ENCODE measurements at places on chromosomes 13 and 19. TPM values are rescaled to one million over a fixed set of nuclear protein-coding genes. Genes with fewer than 3 reads are reported as not detected.

- H3K27ac ChIP-seq = no peak overlapping the region
- no peaks in the 10 kb centered on the region for H3K27me3 ChIP-seq
- H3K4me3 ChIP-seq = no peak overlapping the region
- peaks cover 14% of the 10 kb centered on the region for H3K4me1 ChIP-seq
- no peaks in the 10 kb centered on the region for H3K36me3 ChIP-seq
Observed at GRCh38 chr19:3189702-3190469, 4.2 kb downstream of the NCLN start.

GRCh38 chr19:53866865-53867224, 838 bp upstream of the MYADM start:
- H3K36me3 ChIP-seq = no peaks in the 10 kb centered on the region
- H3K4me3 ChIP-seq = no peak overlapping the region
- DNase-seq = no peak
- H3K27ac ChIP-seq = no peak overlapping the region

DNA sequence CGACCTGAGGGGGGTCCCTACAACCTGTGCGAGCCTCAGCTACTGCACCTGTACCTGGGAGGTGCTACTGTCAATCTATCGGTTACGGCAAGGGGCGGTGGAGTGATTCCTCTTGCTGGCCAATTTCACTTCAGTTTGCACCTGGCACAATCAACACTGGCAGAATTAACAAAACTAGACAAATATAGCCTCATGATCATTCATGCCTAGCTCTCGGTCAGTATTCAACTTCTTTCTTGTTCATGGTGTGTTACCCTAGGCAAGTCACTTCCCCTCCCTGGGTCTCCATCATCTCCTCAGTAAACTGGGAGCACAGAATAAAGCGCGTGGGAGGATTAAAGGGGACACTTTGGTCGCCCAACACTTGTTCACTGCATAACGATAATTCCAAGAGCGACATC, 618 bp downstream of the HAUS8 start:
- DNase-seq = no peak
- H3K4me3 ChIP-seq = peak overlapping the region; percentile 95
- no peaks in the 10 kb centered on the region for H3K27me3 ChIP-seq

DNA sequence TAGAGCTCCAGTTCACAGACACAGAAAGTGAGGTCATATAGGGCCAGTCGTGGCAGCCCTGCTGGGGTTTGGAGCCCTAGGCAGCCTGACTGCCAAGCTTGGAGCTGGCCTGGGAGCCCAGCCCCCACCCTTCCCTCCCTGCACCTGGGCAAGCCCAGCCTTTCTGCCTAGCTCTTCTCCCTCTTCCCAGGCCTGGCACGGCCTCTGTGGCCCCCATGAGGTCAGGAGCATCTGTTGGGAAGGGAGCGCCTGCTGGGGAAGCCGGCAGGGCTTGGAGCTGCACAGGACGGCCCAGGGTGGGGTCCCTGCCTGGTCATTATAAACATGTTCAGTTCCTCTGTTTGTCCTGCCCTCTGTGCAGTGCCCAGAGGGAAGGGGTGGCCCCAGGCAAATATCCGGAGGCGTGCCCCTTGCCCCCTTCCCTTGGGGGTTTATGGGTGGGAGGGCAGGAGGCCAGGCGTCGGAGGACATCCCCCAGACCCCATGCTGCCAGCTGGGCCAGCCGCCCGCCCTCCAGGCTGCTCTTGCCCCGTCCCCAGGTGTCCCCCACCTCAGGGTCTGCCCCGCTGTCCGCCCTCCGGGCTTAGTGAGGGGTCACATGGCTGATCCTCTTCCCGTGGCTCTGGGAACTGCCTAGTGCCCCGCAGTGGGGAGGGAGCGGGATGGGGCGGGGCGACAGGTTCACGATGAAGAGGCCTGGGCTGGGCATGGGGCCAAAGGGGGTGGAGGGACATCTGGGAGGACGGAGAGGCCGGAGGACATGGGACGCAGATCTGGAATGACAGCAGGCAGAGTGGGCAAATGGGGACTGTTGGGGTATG, 30.0 kb upstream of the NCCRP1 start:
- H3K27ac ChIP-seq = no peak overlapping the region
- H3K36me3 ChIP-seq = no peaks in the 10 kb centered on the region
- no peaks in the 10 kb centered on the region for H3K4me1 ChIP-seq
- H3K27me3 ChIP-seq = no peaks in the 10 kb centered on the region

DNA sequence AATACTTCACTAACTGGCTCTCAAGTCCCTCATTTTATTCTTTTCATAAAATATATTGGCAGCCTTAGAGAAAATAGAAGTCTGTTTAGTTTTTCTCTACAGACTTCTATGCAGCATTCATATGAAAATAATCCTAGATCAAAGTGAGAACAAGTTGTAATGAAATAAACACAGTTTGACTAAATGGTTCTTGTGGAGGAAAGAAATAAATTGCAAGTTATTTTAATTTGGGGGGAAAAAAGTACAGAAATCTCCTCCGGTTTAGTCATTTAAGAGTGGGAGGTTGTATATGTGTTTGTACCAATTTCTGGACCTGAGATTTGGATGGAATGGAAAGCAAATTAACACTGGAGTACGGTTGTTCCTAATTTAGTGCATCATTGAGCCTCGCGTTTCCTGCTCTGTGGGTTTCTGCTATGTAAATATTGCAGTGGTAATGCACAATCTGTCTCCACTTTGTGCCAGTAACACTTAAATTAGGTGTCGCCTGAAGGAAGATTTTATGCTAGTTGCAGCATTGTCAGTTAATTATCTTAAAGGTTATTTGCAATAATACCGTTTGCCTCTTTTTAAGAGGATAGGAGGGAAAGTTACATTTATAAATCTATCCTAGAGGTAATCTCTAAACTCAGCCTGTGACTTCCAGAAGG, 100.2 kb downstream of the ZIC5 start:
- H3K27me3 ChIP-seq = no peaks in the 10 kb centered on the region
- DNase-seq = peak; percentile 61
- peaks cover 91% of the 10 kb centered on the region for H3K4me1 ChIP-seq
- H3K27ac ChIP-seq = peak overlapping the region; percentile 66

DNA sequence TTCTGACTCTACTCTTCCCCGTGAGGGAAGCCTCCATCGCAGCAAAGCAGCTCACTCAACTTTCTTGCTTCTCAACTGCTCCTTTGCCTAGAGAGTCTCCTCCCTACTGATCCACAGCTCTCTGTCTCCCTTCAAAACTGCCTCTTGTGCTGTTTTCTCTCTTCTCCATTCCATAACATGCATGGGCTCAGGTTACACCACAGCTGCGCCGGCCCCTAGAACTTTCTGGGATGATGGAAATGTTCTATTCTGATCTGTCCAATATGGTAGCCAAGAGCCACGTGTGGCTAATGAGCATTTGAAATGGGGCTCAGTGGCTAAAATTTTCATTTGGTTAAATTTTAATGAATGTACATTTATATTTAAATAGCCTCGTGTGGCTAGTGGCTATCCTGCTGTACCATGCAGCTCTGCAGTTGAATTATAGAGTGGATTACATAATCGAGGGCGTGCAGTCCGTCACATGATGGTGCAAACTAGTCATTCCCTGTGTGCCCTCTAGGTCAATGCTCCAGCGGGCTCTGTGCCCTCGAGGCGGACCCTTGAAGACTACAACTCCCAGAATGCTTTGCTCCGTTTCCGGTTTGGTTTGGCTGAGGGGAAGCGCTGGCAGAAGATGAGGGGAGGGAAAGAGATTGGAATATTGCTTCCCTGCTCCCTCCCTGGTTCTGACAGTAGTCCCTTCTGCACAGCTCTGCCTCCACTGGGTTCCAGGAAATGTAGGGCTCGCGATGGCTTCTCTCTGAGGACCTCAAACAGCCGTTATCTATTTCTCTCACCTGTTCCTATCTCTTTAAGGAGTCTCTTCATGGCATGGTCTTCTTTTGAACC, 109.8 kb downstream of the CACNA1A start:
- H3K27me3 ChIP-seq = no peaks in the 10 kb centered on the region
- no peak overlapping the region for H3K27ac ChIP-seq
- peak; percentile 76 for DNase-seq
- no peaks in the 10 kb centered on the region for H3K4me1 ChIP-seq

DNA sequence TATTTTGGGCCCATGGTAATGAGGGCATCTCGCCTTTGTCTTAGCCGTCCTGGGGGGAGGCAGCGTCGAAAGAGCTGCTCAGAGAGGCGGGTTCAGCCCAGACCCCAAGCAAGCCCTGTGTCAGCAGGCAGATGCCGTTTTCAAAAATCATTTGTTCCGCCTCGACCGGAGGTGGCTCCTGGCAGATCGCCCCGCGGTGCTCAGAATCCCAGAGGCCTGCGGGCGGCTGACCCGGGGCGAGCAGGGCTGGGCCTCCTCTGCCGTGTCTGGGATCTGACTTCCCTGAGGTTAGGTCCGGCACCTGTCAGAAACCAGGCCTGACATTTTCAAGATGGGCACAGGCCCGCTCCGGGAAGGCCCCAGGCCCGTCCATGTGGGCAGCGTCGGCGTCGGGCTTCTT, 36.1 kb downstream of the CRTC1 start:
- no peaks in the 10 kb centered on the region for H3K4me1 ChIP-seq
- no peak overlapping the region for H3K27ac ChIP-seq
- H3K27me3 ChIP-seq = no peaks in the 10 kb centered on the region
- DNase-seq = no peak
- H3K36me3 ChIP-seq = no peaks in the 10 kb centered on the region

- no peaks in the 10 kb centered on the region for H3K36me3 ChIP-seq
- H3K4me3 ChIP-seq = no peak overlapping the region
- H3K27ac ChIP-seq = no peak overlapping the region
- no peak for DNase-seq
- H3K27me3 ChIP-seq = no peaks in the 10 kb centered on the region
Observed at GRCh38 chr13:110811771-110812120, 98.2 kb downstream of the ING1 start.

Gene TUBA3C
- not detected for total RNA-seq

Gene AMER2
- total RNA-seq = not detected

Gene KCNN1
- total RNA-seq = not detected
